ENCODE measurements at places on chromosomes 4 and X.

DNA sequence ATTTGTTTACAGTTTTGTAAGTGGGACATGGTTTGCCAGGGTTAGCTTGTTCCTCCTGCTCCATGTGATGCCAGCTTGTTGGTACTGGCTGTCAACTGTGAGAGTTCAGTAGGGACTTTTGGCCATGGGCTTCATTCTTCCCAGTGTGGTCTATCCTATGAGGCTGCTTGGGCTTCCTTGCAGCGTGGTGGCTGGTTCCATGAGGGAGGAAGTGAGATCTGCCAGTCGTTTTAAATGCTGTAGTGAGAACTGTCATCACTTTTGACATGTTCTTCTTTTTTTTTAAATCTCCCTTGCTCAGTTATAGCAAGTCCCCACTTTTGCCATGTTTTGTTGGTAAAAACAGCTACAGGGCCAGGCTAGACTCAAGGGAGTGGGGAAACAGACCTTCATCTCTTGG is 15.9 kb downstream of the NSD2 start:
- no peak for DNase-seq

- no peak for DNase-seq
Measured at GRCh38 chr4:41155194-41155830, 59.0 kb downstream of the APBB2 start.

- no peak for DNase-seq
Measured at GRCh38 chrX:10395179-10395578, 225.2 kb downstream of the MID1 start.

- no peak for DNase-seq
Measured at GRCh38 chr4:38354872-38355271, 309.1 kb upstream of the KLF3 start.

DNA sequence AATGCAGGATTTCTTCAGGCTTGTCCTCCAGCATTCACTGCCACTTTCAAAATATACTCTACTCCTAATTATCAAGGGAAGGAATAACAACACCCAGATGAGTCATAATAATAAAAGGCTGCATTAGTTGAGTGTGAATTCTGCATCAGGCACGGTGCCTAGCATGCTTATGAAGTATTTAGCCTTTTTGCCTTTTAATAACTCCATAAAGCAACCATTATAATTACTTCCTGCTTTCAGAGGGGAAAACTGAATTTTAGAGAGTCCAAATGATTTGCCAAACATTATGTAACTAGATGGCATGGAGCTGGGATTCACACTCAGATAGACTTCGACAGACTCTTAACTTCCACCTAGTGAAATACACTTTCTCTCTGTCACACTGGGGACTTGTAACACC is 2365.5 kb downstream of the PCDH7 start:
- no peak for DNase-seq

- no peak for DNase-seq
Measured at GRCh38 chr4:24322511-24322910, 261.8 kb downstream of the DHX15 start.

DNA sequence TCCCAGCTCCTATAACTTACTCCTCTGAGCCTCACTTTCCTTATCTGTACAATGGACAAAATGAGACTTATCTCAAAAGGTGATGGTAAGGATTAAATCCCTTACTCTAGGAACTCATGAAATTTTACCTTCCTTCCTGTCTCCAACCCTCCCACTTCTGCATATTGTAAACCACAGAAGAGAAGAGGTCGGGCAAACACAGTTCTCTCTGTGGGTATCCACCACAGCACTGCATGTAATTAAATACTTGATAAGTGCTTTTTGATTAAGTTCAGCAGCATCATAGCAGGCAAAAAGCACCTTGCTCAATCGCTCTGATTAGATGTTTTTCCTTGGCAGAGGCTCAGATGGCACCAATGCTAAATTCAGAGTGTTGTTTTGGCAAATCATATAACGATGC is 17.3 kb upstream of the TMEM192 start:
- no peak for DNase-seq

- DNase-seq, result no peak
Measured at GRCh38 chr4:157196046-157196445, 24.5 kb upstream of the GRIA2 start.
